NCI-H1092 (cell line): ENCODE measurements at places on chromosomes 2 and 18.

DNA sequence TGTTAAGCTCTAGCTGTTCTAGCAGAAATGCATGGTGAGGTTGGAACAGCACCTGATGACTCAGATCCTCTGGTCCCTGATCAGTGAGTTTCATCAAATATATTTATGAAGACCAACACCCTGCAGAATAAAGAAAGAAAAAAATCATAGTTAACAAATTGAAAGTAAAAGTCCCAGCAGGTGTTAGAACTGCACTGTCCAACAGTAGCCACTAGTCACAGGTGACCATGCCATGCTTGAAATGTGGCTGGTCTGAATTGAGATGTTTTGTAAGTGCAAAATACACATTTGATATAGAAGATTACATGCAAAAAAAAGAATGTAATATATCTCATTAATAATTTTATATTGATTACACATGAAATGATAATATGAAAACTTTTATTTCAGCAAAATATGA is 1010.7 kb upstream of the ZEB2 start:
- no peak for DNase-seq

GRCh38 chr2:217709478-217710210 is 293.2 kb downstream of the TNS1 start:
- no peak for DNase-seq

DNA sequence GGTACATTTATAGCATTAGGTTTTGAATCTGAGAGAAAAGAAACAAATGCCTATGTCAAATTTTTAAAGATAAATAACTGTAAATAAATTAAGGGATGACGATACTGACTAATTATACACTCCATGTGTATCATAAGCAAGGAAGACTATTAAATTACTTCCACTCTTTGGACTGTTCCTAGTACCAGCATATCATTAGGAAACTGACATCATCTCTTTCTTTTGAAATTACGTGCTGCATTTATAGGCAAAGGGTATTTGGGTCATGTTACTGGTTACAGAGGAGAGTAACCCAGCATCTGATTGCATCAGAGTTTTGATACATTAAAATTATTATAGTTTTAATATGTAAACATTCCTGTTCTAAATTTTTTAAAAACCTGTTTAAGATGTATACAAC is 309.7 kb downstream of the XIRP2 start:
- no peak for DNase-seq

DNA sequence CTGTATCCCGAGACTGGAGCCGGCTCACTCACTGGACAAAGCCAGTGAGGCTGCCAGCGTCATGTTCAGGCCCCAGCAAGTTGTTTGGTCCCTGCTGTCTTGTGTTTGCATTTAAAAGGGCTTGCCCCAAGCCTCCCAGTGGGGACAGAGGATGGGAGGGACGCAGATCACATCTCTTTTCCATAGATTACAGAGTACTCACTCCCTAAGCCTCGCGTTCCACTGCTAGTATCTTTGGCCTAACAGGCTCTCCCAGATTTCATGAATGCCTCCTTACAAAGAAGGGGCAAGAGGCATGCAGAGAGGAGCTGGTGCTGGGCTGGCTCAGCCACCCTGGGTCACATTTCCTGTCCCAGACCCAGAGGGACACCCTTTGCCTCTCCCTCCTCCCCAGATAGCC is 59.1 kb downstream of the CMPK2 start:
- no peak for DNase-seq

- no peak for DNase-seq
These were observed 92.3 kb downstream of the TTC27 start for GRCh38 chr2:32719933-32720716.

DNA sequence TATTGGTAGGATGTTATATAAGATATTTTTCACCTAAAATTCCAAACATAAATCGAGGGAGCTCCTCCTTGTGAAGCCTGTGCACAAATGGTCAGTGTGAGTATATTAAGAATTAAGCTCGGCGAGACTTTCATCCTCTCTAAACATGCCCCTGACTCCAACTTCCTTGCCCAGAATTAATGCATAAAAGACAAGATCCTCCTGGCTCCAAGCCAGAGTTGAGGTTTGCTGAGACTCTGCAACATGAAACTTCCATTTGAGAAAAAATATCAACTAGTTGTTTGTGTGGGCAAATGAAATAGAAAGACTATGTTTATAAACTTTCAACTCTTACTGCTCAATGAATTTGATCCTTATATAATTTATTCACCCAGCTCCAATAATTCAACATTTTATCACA is 68.1 kb downstream of the CCDC178 start:
- no peak for DNase-seq

- no peak for DNase-seq
These were observed 1.0 kb downstream of the IRS1 start for GRCh38 chr2:226798422-226799210.

DNA sequence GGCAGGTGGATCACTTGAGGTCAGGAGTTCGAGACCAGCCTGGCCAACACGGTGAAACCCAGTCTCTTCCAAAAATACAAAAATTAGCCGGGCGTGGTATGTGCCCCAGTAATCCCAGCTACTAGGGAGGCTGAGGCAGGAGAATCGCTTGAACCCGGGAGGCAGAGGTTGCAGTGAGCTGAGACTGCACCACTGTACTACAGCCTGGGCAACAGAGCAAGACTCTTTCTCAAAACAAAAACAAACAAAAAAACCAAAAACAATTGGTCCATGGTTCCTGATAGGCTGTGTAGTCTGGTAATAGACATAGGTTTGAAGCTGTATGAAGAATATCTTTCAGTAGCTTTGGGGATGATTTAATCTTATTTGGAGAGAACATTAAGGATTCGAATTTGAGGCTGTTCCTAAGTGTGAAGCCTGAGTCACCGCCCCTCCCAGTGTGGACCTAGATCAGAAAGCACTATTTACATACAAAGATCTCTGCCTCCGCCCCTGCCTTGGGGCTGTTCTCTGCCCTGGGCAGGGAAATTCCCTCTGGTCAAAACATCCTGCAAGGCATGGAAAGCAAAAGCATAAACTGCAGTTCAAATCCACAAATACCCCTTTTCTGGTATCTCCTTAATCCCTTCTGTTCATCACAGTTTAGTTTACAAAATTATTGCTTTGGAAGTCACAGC is 52.8 kb upstream of the PMAIP1 start:
- DNase-seq, result no peak

- DNase-seq, result no peak
These were observed 50.4 kb downstream of the SLC35F5 start for GRCh38 chr2:113705982-113706523.

GRCh38 chr18:45993438-45993837 is 26.3 kb upstream of the EPG5 start:
- no peak for DNase-seq

DNA sequence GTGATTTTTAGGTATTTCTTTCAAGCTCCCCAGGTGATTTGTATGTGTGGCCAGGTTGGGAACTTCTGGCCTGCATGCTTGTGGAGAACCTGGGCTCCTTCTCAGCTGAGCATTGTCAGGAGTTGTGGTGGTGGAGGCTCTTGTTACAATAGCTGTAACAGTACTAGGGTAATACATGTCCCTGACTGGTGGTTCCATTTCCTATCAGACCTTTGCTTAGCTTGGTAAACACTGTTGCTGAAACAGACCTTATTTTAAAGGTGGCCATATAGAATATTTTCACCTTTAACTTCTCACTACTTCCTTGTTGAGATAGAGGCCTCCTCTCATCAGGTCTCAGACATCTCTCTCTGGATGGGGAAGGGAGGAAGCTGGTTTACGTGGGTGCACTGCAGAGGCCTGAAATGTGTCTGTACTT is 79.2 kb downstream of the SETBP1 start:
- DNase-seq, result no peak

- DNase-seq, result no peak
These were observed 94.1 kb downstream of the ANKRD44 start for GRCh38 chr2:197216361-197216979.

GRCh38 chr18:36451454-36452251 is 154.1 kb downstream of the FHOD3 start:
- DNase-seq, result no peak

DNA sequence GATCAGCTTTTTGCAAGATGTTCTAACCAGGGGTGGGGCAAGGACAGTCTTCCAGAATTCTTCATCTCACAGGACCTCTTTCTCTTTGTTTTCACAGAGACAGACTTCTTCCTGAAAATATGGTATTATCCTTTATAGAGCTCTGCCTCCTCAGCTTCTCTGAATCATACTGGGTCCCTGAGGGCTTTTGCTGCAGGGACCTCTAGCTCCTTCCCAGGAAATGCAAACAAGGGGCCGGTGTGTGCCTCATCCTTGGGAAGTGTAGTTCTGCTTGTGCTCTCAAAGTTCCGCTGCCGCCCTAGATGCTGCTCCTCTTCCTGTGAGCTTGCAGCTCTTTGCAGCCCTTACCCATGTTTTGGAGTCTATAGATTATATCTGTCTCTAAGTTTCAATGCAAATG is 99.5 kb upstream of the NPAS2 start:
- no peak for DNase-seq

DNA sequence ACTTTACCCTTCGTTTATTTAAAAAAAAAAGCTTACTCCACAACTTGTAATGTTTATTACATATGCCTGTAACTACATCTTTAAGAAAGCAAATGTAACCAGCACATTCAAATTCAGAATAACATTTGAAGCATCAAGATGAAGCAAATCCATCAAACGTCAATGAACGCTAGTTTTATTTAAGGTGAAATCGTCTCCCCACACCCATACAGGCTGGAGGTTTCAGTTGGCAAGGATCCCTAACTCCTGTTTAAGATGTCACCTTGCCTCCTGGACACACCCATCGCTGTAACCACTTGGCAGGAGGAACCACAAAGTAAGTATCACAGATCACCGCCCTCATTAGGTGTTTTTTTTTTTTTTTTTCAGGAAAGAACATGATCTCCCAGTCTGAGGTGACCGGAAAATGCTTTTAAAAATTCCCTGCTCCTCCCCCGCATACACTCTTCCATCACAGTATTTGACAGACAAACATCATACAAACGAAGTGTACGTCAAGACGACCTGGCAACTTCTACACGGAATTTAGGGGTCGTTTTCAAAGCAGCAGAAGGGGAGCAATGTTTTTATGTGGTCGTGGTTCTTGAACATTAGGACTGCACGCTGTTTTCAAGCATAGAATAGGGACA is 19.7 kb upstream of the STPG4 start:
- DNase-seq, result no peak

- DNase-seq, result no peak
These were observed 820.6 kb upstream of the PIK3C3 start for GRCh38 chr18:41134426-41134825.

DNA sequence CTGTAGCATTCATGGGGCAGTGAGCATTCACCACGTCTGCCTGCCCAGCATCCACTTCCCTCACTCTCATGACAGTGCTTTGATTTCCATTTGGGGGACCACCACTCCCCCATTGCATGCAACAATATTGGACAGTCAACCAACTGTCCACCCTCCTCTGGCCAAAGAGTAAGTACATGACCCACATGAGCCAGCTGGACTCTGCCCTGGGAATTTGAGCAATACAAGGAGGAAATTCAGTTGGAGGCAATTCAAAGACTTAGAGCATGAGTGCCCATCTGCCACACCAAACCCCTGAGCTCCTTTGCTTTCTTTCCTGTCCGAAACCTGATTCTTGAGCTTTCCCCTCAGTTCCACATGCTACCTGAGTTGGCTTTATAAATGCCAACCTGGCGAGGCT is 41.7 kb upstream of the PNO1 start:
- no peak for DNase-seq

DNA sequence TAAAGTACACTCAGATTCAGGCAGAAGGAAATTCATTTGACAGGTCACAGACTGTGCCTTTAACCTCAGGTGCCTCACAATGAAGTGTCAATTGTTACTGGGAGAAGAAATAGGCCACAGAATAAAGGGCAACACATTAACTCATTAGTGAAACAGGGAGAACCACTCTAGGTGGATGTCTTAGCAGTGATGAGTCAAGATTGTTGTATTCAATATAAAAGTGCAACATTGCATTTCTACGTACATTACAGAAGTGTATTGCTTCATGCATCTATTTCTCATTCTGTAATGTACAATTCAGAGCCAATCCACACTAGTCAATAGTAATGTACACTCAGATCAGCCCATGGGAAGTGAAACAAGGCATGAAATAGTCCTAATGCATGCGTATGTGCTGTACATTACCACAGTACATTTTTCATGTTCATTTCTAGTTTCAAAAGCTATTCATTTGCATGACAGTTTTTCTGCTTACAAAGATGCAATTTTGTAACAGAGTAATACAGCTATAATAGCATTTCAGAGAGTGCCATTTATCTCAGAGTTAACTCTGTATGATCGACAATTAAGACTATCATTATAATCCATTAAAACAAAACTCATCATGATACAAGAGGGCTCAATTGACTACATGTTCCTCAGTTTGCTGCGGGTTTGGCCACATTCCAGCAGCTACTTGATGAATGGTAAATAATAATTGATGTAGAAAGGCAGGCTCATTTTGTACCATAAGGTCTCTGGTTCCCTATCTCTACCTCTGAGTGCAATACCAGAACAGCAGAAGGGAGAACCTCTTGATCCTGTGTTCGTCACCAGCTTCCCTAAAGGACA is 12.2 kb upstream of the ARL5A start:
- DNase-seq, result no peak

DNA sequence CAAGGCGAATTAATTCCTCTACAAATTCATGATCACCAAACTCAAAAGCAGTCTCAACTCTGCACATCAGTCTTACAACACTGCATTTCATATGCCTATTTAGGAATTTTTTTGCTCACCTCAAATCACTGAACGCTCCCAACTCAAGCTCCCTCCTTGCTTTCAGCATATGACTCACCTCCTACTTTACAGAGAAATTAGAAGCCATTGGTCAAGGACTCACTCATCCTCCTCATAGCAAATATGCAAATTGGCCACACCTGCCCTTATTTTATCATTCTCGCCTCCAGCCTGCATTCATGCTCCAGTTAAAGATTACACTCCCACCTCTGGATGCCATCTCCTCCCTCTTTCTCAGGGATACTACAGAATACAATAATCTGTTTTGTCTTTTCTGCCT is 148.8 kb downstream of the MBD2 start:
- DNase-seq, result no peak

DNA sequence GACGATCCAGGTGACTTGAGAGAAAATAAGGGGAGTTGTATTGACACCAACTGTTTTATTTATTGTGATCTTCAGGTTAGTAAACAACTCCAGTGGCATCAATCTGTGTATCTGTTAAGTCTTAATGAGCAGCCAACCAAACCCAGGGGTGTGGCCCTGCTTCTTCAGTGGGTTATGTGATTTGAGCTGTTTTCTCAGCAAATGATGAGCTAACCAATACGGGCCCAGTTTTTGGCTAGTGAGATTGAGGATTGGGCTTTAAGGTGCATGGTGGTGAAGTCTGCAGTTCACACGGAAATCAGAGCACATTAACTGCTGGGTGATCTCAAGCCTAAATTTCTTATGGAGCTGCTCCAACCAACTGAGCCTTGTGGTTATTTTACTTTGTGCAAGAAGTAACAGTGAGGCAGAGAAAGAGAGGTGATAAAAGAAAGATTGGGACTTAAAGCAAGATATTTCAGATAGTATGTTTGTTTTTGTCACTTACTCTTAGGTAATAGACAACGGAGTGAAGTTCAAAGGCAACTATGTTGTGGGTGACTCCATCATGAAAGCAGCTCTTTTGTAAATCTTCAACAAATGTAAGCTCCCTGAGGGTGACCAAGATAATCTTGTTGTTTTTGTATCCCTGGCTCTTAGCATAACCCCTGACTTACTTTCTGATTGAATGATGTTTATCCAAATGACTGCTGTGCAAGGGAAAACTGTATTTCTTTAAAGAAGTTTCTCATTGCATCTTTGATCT is 2.4 kb downstream of the MTCL1 start:
- DNase-seq, result no peak

- DNase-seq, result no peak
These were observed 660.7 kb upstream of the RAB6C start for GRCh38 chr2:129318581-129319421.

- DNase-seq, result no peak
These were observed 152.0 kb downstream of the GREB1L start for GRCh38 chr18:21393986-21394385.
